Inflammatory macrophage (primary cell): ENCODE measurements at places on chromosomes 4 and X.

DNA sequence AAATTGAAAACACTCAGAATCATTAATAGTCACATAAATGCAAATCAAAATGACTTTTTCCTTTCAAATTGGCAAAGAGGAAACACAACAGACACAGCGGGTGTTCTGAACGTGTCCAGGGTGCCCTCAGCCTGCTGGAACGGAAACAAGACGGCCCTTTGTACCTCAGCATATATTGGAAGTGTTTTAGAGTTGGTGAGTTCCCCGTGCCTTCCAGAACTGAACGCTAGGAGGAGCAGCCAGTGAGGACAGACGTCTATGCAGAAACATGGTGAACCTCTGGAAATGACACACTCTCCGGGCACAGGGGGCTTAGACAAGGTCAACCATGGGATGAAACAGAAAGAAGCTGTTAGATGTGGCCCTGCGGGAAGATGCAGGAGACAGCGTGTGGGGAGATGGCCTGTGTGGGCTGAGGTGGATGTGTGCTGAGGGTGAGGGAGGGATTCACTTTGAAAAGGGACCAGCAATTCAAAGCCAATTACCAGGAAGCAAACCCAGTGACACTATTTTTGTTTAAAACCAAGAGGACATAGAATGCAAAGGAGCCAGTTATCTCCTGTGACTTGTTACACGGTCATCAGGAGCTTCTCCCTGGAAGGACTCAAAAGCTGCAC is 40.4 kb downstream of the RNF212 start:
- DNase-seq: peak; percentile 69

GRCh38 chrX:66676413-66676812 is 37.5 kb upstream of the EDA2R start:
- DNase-seq: no peak

DNA sequence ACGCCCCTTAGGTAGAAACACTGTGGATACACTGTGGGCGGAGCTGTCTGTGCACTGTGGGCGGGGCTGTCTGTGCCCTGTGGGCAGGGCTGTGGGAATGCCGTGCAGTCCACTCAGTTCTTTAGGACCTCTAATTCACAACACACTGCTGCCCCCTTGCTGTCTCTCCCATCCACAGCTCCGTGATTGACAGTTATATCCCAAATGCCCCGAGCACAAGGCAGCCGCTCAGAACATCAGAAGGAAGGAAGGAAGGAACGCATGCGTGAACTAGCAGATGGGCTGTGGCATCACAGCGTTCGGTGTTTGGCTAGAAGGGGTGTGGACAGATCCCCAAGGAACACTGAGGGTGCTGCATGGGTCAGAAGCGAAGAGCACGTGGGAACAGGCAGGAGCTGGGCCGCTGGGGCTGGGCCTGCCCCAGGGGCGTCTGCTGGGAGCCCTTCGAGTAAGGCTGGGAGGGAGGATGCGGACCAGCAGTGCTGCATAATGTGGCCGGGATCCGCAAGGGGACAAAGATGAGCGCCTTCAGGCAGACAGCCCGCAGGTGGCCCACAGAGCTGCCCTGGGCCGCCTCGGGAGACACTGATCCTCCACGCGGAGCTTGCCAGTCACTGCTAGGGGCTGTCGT is 29.8 kb downstream of the ACOX3 start:
- peak; percentile 21 for DNase-seq

- no peak for DNase-seq
These were observed 67.3 kb upstream of the DHRSX start for GRCh38 chrX:2568125-2568524.

GRCh38 chrX:47190445-47191269 is 3.0 kb upstream of the UBA1 start:
- DNase-seq: peak; percentile 79

GRCh38 chr4:168095776-168096406 is 3.6 kb downstream of the ANXA10 start:
- DNase-seq: no peak

DNA sequence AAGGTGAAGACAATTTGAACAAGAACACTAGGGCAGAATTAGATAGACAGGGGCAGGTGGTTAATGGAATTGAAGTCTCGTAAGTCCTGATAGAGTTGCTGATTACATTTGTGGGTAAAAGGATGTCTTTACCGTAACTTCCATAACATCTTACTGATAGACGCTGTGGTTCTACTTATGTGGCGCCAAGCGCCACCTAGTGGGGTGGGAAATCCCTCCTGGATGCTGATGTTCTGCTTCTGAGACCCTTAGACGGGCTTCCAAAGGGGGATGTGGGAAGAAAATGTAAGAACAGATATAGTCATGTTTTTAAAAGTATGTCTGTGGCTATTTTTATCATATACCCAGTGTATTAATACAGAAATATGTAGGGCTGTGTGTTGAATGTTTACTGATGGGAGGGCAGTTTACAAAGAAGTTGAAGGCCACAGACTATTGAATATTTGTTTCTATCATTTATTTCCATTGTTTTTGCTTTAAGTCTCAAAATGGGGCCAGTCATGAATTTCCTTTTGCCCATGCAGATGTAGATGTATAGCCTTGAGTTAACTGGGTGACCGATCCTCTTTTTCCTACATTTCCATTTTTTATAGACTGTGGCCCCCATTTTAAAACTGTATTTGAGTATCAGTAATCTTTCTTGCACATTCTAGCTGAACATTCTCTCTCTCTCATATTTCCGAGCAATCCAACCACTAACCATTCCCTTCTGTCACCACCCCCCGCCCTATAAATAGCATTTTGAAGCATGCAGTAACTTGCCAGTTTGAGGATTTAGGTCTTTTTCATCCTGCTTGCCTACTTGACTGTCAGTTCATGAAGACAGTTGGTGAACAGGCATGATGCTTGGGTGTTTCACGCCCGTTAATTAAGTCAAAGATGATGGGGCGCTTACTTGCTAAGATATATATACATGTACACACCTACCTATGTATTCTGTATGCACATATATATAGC is 12.1 kb upstream of the TLR8 start:
- DNase-seq: peak; percentile 49

- no peak for DNase-seq
These were observed 12.3 kb upstream of the TIGD2 start for GRCh38 chr4:89099034-89099433.

GRCh38 chr4:182238355-182238931 is 4.8 kb upstream of the TENM3 start:
- DNase-seq: no peak

GRCh38 chrX:47633689-47634590 is 4.2 kb upstream of the CFP start:
- peak; percentile 35 for DNase-seq

DNA sequence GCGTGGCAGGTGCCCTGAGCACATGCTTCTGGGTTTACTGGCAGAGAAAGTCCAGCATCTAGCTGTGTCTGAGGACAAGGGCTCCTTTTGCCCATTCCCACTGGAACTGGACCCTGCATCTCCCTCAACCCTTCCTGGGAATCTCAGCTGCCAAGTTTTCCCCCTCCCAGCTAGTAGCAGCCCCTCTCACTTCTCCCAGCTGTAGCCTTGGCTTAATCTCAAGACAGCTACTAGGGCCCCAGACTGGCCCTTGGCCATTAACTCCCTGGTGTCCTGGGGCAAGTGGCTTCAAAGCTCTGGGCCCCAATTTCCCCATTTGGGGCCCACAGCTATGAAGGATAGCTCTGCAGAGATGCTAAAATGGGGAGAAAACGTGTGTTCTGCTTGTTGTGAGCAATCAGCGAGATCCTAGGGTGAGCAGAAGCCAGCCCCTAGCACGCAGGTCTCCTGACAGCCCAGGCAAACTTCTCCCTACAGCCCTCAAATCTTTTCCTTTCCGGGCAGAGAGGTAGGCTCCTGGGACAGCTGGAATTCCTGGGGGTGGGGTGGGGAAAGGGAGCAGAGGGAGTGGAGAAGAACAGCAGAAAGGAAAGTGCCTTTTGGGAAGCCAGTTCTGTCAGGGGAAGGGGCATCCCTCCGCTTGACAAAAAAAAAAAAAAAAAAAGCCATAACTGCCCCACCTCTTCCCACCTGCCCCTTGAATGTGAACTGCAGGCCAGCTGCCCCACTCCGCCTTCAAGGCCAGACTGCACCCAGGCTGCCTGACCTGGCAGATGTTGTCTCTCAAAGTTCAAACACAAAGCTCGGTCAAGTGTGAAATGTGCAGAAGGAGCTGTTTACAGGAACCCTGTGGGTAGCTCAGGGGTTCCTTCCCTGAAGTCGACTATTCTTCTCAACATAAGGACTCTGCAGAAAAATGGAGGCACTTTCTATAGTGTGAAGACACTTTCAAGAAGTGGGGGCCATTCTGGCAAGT is 16.6 kb downstream of the FGD1 start:
- no peak for DNase-seq

DNA sequence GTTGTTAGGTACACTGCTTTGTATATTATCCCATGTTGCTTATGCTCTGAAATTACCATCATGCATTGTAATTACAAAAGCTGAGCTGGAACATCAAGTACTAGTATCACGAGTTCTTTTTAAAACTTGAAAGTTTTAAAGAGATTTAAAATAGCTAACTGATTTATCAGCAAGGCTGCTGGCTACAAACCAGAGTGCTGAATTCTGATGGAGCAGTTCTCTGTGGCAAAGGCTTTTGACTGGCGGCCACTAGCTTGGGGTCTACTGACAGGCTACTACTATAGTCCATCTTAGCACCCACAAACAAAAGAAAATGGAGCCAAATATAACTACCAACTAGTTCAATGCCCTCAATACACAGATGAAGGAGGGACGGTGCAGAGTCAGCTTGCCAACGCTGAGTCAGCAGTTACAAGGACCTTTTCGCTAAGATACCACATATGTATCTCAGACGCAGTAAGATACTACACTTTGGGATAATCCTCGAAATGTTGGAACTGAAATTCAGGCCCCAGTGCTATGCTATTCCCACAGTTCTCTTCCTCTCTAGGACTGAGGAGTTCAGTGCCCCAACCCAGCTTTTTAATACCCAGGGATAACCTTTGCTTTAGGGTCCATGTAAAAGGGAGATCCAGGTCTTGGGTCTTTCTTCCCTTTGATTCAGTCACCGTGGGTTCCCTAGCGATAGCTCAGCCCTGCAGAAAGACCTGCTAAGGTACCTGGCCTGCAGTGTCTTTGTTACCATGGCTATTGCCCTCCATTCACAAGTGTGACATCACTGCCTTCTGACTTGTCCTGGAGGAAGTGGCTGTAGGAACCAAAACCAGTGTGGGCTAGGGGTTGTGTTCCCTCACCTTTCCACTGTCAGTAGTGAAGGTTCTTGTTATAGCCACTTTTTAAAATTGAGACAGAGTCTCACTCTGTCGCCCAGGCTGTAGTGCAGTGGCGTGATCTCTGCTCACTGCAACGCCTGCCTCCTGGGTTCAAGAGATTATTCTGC is 22.8 kb downstream of the MFAP3L start:
- DNase-seq: no peak

DNA sequence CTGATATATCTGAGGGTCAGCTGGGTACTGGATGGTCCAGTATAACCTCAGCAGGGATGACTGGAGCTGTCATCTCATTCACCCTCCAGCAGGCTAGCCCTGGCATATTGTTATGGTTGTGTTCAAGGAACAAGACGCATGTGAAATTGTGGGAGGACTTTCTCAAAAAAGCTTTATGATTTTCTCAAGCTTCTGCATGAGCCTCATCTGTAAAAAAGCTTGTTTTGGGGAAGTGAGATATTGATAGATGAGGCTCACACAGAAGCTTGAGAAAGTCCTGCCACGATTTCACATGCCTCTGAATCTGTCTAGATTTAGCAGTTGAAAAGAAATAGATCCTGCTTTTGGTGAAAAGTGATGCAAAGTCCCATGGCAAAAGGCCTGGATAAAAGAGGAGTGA is 93.4 kb downstream of the SPCS3 start:
- DNase-seq: no peak

DNA sequence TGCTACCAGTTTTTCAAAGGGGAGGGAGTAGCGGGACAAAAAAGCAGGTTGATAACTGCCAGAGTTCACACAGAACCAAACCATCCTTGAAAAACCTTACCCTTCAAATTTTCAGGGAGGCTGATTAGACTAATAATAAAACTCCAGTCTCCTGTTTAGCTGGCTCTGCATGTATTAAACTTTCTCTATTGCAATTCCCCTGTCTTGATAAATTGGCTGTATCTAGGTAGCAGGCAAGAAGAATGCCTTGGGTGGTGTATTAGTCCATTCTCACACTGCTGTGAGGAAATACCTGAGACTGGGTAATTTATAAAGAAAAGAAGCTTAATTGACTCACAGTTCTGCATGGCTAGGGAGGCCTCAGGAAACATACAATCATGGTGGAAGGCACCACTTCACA is 18.1 kb upstream of the PLP1 start:
- no peak for DNase-seq

DNA sequence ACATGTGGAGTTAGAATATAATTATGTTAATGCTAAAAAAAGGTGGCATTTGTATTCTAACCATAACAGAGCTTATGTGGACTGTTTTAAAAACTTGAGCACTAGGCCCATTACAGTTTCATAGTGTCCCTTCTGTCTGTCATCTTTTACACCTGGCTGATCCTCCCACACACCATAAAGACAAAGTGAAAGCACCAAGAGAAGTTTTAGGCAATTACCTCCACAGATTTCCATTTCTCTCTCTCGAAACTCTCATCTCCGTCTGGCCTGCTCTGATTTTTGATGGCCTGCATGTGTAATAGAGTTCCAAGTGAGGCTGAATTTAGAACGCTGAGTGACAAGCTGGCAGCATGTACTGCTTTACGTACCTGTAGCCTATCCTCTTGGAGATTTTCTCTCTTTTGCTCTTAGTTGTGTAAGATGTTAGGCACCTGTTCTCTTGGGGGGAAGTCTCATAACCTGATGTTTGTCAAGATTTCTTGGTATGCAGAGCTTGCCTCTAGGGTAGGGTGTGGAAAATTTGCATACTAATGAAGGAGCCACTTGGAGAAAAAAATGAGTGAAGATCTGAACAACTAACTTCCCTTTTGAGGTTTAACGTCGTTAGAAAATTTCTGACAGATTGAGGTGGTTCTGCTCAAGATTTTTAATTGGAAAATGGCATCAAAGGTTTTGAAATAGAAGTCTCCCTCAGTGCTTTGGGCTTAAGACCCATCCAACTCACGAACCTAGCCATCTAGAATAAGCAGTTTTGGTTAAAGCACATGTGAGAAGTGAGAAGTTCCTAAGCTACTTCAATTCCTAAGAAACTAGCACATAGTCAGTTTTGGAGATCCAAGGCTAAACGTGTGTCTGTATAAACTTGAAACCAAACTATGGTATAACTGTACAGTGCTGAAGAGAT is 57.6 kb upstream of the RAP1GDS1 start:
- DNase-seq: no peak

DNA sequence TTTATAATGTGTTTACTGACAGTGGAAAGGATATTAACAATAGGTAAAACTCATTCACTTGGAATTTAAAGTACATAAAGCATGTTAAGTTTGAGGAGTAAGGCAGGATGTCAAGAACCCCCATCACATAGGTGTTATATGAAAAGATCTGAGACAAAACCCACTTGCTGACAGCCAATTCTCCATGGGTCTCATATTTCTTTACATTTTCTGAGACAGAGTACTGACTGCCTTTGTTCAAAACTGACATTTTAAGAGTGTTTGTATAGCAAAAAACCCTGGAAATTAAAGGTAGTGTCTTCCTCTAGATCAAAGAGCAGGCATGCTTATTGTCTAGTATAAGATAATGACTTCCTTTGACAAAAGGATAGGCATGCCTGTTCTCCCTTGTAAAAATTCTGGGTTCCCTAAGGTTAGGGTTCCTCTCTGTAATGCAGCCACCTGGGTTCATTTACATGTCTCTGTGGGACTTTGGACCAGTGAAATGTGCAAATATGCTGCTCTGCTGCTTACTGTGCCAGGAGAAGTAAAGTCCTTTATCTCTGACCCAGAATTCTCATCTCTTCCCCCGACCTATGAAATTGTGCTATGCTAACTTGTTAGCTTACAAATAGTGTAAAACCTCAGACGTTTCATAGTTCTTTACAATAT is 123.6 kb downstream of the PCDH18 start:
- DNase-seq: no peak
